Stimulated activated CD4-positive, alpha-beta T cell treated with anti-CD3 and anti-CD28 coated beads, TNF-alpha, amount 100 ng/mL, for 48 hours (primary cell): ENCODE measurements at places on chromosomes 4 and X.
A peak's percentile ranks its signal among the peaks of the same experiment; 100 is the strongest.

DNA sequence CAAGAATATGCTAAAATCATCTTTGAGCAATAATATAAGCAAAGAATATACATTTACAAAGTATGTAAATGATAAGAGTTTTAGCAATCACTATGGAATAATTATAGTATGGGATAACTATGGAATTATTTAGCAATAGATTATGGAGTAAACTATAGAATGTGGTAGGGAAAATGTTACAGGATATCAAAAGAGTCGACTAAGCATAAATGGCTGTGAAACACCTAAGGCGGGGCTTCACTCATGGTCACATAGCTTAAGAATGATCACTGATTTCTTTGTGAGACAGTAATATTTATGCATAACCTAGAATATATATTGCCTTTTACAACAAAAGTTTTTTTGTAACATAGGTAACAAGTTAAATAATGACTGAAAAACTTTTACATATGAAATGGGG, 2049.7 kb downstream of the ARAP2 start:
- no peak for DNase-seq

GRCh38 chr4:108512615-108513505, 107.5 kb upstream of the RPL34 start:
- DNase-seq = peak; percentile 12

DNA sequence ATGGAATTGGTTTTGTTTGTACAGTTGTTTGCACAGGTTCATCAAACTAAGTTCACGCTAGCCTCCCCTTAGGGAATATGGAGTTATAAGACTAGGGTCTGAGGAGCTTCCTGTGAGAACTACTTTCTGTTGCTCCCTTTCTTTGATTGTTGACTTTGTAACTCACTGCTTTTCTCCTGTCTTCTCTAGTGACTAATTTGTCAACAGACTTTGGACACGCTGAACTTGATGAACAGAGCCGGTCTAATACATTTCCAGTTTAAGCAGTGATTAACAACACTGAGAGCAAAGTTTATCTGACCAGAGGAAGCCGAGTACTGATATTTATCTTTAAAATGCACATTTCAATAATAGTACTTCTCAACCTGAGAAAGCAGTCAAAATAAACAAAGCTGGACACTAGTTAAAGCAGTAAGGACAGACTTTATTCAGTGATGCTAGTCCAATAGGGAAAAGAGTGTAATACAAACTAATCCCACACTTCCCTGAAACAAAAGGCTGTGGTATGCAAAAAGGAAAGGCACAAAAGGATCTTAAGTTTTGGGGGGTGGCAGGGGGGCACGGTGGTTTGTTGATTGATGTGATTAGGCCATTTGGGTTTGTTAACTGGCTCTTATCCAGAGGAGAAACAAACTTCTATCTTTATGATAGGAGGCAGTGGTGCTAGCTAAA, 2.7 kb upstream of the NUDT9 start:
- DNase-seq = no peak

GRCh38 chr4:53040459-53040815, 178.3 kb downstream of the RASL11B start:
- DNase-seq = no peak

GRCh38 chr4:56976837-56977320, 527 bp downstream of the NOA1 start:
- peak; percentile 28 for DNase-seq

- DNase-seq = no peak
Measured at GRCh38 chrX:56219700-56220099, 12.5 kb upstream of the KLF8 start.

DNA sequence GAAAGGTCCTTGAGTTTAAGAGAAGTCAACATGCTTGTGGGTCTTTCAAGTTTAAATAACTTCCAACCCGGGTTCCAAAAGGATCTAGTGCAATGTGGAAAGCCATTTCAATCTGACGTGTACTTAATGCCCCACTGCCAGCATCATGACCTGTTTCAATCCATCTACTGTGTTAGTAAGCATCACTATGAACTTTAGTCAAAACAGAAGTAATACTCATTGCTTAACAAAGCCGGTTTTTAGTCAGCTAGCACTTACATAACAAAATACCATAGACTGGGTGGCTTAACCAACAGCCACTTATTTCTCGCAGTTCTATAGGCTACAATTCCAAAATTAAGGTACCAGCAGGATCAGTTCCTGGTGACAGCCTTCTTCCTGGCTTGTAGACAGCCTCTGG, 677.5 kb downstream of the DMD start:
- no peak for DNase-seq

- no peak for DNase-seq
Measured at GRCh38 chrX:130415201-130415600, 13.4 kb downstream of the RBMX2 start.

GRCh38 chr4:20529691-20530090, 170.6 kb upstream of the PACRGL start:
- DNase-seq = no peak

GRCh38 chr4:102288497-102288896, 56.8 kb downstream of the SLC39A8 start:
- DNase-seq = no peak

- no peak for DNase-seq
Measured at GRCh38 chr4:151025759-151026158, 10.7 kb upstream of the LRBA start.

DNA sequence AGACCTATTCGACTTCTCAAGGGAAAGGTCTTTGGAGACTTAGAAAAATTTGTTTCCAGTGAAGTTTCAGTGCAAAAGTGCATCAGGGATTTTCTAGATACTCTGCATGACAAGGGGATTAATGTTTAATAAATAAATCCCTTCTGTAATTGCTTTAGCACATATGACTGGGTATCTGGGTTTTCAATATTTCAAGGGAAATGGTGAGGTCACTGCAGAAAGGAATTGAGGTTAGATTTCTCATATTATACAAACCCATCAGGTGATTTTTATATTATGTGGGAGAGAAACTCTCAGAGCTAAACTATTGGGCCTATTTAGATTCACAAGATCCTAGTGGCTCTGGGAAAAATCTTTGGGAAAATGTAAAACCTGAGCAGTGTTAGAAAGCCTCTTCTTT, 48.3 kb upstream of the SLC4A4 start:
- DNase-seq = no peak

GRCh38 chr4:2651546-2651945, 104.6 kb downstream of the TNIP2 start:
- no peak for DNase-seq

DNA sequence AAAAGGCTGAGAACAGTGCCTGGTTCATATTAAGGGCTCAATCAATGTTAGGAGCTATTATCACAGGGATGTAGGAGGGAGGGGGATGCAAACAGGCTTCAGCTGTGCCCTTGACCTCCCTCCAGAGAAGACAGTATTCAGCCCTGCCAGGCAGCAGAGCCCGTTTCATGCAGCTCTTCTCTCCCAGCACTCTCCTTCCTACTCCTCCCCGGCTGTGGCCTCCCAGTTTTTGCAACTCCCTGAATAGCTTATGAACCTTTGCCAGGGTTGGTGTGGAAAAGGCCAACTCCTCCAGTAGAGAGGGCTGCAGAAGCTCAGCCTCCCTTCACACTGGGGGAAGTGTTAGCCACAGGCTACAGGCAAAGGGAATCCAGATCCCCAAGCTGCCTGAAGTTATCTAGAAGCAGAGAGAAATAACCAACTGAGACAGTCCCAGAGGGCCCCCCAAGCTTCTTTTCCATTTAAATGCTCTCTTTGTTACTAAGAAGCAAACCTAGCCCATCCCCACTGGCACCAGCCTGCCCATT, 31.7 kb upstream of the APLN start:
- no peak for DNase-seq

DNA sequence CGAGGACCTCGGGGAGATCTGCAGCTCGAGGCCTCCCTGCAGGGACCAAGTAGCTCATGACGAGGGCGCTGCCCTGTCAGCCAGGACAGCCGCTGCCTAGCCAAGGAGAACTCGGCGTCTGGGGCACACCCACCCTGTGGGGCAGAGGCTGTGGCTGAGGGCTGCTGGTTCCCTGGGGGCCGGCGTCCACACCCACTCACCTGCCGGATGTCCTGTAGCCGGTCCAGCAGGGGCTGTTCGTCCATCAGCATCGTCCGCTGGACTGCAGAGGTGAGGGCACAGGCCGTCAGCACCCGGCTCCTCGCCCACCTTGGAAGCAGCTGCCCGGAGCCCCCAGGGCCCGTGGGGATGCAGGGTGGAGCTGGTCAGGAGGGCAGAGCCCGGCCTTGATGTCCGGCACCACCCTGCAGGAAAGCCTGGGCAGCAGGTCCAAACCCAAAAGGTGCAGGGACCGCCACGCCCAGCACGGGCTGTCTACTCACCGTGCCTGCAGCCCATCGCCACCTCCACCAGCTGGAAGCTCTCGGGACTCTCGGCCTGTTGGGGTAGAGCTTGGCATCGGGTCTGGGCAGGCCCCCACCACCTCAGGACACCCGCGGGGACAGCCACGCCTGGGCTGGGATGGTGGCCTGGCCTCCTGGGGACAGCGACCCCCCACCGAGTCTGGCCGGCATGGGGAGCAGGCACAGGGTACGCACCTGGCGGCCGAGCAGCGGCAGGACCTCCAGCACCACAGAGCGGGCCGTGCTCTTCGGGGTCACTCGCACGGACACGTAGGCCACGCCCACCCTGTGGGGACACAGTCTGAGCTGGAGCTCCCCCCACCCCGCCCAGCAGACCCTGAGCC, 6.9 kb downstream of the DGKQ start:
- no peak for DNase-seq

GRCh38 chrX:130772105-130772775, 130.8 kb downstream of the ENOX2 start:
- no peak for DNase-seq

DNA sequence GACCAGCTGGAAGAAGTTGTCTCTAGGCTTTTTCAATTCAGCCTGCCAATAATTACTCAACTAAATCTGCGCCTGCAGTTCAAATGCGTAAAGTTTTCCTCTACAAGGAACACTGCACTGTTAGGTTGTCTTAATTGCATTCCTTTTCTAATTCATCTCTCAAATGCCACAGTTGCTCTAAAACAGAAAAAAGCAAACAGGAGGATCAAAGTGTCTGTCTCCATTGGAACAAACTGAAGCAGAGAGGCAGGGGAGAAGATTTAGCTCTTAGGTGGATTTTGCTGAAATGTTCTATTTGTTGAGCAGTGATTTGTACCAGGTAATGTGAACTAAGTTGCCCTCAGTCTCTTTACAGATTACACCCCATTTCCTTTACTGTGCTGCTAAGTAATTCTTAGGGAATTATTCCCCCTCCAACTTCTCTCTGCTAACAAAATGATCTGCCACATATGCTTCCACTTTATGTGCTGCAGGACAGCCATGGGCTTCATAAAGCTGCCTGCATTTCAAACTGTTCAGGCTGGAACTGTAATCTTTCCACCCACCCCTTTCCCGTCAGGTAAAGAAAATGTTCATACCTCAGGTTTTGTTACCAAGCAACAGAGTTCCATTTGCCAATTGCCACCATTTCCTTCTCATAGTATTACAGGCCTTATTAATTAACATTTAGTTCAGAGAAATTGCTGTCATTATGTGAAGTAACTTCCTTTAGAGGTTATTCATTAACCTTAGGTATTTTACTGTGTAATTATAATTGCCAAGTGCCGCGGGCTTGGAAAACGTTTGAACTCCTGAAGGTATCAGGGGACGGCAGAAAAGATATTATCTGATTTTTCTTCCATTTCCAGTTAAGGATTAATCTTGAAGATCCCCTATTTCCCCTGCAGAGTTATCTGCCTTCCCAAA, 149.3 kb downstream of the SPRY1 start:
- no peak for DNase-seq

DNA sequence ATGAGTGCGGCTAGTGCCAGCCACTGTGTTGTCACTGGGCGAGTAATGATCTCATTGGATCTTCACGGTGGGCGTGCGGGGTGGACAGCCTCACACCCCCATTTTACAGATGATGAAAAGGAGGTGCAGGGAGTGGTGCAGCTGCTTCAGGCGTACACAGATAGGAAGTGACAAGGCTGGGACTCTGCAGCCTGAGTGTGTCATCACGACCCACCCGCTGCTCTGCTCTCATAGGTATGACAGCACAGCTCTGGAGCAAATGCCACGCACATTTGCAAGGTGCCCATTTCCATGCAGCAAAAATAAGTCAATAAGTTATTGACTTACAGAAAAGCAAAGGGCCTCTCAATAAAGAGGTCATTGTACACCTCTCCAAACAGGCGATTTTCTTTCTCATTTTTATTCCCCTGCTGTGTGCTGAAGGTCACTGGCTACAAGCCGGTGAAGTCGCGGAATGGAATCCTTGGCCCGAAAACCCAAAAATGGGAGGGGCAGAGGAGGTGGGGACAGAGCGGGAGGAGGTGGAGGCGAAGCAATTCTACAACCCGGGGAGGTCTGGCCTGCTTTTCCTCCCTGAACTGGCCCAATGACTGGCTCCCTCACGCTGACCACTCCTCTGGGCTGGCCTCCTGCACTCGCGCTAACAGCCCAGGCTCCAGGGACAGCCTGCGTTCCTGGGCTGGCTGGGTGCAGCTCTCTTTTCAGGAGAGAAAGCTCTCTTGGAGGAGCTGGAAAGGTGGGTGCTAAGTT, at the start of gene SOD3:
TSS of gene SOD3 (plus strand) at position 658 of the 750 bp plus-strand sequence. CDS start 3,949 bp downstream, outside the sequence.
- no peak for DNase-seq

DNA sequence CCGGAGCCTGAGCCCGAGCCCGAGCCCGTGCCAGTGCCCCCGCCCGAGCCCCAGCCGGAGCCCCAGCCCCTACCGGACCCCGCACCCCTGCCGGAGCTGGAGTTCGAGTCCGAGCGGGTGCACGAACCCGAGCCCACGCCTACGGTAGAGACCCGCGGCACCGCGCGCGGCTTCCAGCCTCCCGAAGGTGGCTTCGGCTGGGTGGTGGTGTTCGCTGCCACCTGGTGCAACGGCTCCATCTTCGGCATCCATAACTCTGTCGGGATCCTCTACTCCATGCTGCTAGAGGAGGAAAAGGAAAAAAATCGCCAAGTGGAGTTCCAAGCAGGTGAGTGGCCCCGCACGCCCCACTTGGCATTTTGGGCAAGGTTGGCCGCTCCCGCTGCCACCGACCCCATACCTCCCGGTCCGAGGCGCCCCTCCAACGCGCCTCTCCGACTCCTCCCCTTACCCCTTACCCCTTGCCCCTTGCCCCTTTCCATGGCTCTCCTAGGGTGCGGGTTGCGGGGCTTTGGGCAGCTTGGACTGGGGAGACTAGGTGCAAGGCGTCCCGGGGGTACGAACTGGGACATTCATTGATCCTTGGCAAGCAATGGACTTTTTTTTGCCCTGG, 553 bp downstream of the SLC16A2 start:
- no peak for DNase-seq

- DNase-seq = no peak
Measured at GRCh38 chr4:168857009-168857408, 153.0 kb downstream of the CBR4 start.

DNA sequence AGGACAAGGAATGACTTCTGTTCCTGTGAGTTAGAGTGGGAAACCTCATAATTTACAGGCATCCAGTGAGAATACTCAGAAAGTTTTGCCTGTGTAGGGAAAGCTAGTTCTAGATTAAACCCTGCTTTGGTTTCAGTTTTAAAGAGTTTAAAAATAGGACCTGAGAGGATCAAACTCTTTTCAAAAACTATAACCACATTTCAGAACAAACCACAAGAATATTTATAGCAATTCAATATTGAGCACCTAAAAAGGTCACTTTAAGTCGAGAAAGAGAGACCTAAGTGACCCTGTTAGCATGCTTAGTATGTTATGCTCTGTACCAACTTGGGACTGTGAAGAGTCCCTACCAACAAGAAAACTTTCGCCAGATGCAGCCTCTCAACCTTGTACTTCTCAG, 17.4 kb upstream of the PWWP3B start:
- no peak for DNase-seq

- no peak for DNase-seq
Measured at GRCh38 chr4:98672583-98673287, 14.3 kb upstream of the TSPAN5 start.

GRCh38 chrX:69493193-69493592, 10.9 kb upstream of the NALF2 start:
- peak; percentile 6 for DNase-seq

GRCh38 chr4:81589262-81589661, 117.6 kb upstream of the RASGEF1B start:
- DNase-seq = no peak
